Stimulated activated CD8-positive, alpha-beta memory T cell treated with anti-CD3 and anti-CD28 coated beads, Interleukin-4, amount 100 ng/mL, for 1 hour (primary cell): ENCODE measurements at places on chromosomes 7 and 10.

GRCh38 chr7:621572-622285 is 102.1 kb upstream of the PDGFA start:
- DNase-seq = no peak

DNA sequence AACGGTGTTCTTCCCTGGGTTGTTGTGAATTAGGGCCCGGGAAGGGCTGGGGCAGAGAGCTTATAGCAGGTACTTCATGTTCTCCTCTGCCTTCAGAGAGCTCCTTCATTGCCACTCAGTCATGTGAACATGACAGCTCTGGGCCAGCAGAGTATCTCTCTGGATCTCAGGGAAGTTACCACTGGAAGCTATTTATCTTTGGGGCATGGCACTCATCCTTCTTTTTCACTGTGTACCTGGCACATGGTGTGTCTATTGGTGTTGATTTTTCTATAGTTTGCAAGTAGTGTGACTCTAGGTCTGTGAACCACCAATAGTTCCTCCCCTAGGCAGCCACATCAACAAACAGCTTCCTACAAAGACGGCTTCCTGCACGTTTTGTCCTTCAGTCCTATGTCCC is 156.6 kb downstream of the PKD1L1 start:
- no peak for DNase-seq

- no peak for DNase-seq
Measured at GRCh38 chr7:41156268-41156667, 546.6 kb downstream of the INHBA start.

DNA sequence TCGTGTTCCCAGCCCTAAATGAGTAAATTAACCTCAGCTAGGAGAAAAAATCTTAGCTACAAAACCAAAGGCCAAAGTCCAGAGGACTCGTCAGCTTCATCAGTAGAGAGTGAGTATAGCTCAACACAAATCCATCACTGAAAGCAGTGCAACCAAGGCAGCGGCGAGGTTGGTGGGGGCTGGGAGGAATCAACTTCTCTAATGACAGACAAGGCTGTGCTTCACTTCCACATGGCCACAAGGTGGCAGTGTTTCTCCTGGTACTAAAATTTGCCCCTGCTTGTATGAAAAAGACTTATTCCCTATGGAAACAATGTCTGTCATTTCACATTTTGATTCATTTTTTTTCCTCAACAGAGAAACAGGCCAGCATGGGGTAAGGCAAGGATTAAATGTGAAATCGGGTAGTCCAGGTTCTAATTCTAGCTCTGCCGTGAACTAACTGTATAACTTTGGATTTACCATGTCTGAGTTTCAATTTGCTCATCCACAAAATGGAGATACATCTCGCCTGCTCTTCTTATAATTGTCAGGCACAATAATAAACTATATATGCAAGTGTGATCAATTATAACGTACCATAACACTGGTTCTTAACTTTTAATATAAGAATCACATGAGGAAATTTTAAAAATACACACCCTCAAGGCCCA is 39.3 kb downstream of the FAS start:
- DNase-seq = peak; percentile 40

GRCh38 chr10:62554632-62555199 is 180.5 kb downstream of the ZNF365 start:
- no peak for DNase-seq
